ENCODE measurements at places on chromosomes 2 and 18. TPM values are rescaled to one million over a fixed set of nuclear protein-coding genes. Genes with fewer than 3 reads are reported as not detected.

Gene DOK1
- 22.7 TPM for total RNA-seq

Gene LONRF2
- total RNA-seq: under 0.01 TPM

Gene CHRNG
- not detected for total RNA-seq

Gene UGT1A3
- not detected for total RNA-seq

Gene ALLC
- total RNA-seq: not detected

Gene GNAL
- 0.69 TPM for total RNA-seq

Gene EIF2AK3
- total RNA-seq: 24.5 TPM

Gene ALPG
- total RNA-seq: not detected

Gene MERTK
- total RNA-seq: 0.86 TPM

Gene B3GNT7
- total RNA-seq: 0.09 TPM

Gene CCL20
- total RNA-seq: not detected

Gene ATP8B1
- 10.6 TPM for total RNA-seq

Gene FIGN
- 0.63 TPM for total RNA-seq

Gene CHRND
- not detected for total RNA-seq

Gene TEX51
- not detected for total RNA-seq

Gene ABCG8
- total RNA-seq: not detected

Gene DNAJC5G
- total RNA-seq: not detected

Gene CCDC141
- not detected for total RNA-seq

Gene IL1RL1
- 0.17 TPM for total RNA-seq

Gene RNF138
- total RNA-seq: 30.2 TPM

Gene AKAIN1
- total RNA-seq: not detected

Gene ATAD2B
- total RNA-seq: 7.1 TPM

Gene FLACC1
- total RNA-seq: 0.43 TPM

Gene PCARE
- total RNA-seq: not detected

Gene C18orf54
- 1.9 TPM for total RNA-seq

Gene SLC11A1
- 0.26 TPM for total RNA-seq

Gene SLC9A4
- total RNA-seq: not detected

Gene PLGLB2
- total RNA-seq: 0.63 TPM

Gene DTNA
- 19.1 TPM for total RNA-seq

Gene NYAP2
- total RNA-seq: not detected

Gene STK17B
- total RNA-seq: 20.0 TPM

Gene TMEM163
- not detected for total RNA-seq

Gene CYTIP
- total RNA-seq: 0.16 TPM

Gene SETBP1
- 5.2 TPM for total RNA-seq

Gene CFLAR
- total RNA-seq: 46.0 TPM

Gene ADRA2B
- not detected for total RNA-seq

Gene AGXT
- total RNA-seq: not detected

Gene ARHGAP25
- total RNA-seq: 0.47 TPM

Gene SERPINB11
- total RNA-seq: not detected

Gene ANKRD30BL
- not detected for total RNA-seq

Gene ABCG5
- total RNA-seq: not detected

Gene NAGK
- total RNA-seq: 70.6 TPM

Gene EFHD1
- total RNA-seq: not detected

Gene MEX3C
- 24.9 TPM for total RNA-seq

Gene RGPD4
- not detected for total RNA-seq

Gene SPRED2
- total RNA-seq: 4.0 TPM

Gene SLC4A3
- total RNA-seq: 2.0 TPM

Gene VWA3B
- 0.16 TPM for total RNA-seq

Gene FOXD4L1
- under 0.01 TPM for total RNA-seq

Gene PTPRN
- total RNA-seq: 7.2 TPM
